CD4-positive, CD25-positive, alpha-beta regulatory T cell (primary cell): ENCODE measurements at places on chromosomes 5 and 9. TPM values are rescaled to one million over a fixed set of nuclear protein-coding genes. Genes with fewer than 3 reads are reported as not detected.

DNA sequence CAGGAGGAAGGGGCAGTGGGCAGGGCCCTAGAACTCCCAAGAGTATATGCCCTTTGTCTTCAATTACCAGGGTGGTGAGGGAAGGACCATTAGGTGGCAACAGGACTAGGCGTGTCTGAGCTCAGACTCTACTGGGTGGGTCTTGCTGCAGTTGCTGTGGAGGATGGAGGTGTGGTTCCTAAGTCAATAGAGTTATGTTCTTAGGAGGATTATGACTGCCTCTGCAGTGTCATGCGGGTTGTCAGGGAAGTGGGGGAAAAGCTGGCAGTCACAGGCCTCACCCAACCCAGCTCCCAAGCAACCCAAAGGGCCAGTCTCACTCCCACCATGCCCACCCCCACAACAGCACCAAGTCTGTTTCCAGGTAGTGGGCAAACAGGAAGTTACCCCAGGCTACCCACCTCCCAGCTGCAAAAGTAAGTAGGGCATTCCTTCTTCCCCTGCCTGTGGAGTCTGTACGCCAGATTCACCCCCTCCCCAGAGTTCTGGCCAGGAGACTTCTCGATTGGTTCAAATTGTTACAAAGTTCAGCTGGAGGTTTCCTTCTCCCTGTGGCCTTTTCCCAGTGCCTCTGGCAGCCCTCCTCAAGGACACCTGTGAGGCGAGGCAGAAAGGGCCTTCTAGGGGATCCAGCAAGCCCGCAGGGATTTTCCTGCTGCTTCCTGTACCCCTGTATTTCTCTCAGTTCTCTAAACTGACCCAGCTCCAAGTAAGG is 145.3 kb downstream of the HINT1 start:
- DNase-seq = peak; percentile 30

GRCh38 chr5:138240650-138241385 is 27.7 kb upstream of the CDC23 start:
- DNase-seq = no peak

GRCh38 chr5:56693220-56693579 is 122.1 kb upstream of the MAP3K1 start:
- DNase-seq = no peak

GRCh38 chr5:10277773-10278630 is 27.9 kb downstream of the CCT5 start:
- DNase-seq = no peak

GRCh38 chr5:83844449-83845068 is 123.9 kb upstream of the HAPLN1 start:
- DNase-seq = peak; percentile 83

DNA sequence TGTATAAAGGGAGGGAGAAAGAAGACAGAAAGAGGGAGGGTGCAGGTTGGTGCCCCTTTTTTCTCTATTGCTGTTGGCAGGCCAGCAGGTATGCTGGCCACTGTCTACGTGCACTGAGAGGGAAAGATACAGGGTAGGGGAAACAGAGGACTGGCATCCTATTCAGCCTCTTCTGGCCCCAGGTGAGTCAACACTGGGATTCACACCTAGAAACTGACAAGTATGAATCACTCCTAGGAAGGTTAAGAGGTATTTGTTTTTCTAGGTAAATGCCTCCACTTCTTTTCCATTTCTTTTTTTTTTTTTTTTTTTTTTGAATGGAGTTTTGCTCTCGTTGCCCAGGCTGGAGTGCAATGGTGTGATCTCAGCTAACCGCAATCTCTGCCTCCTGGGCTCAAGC is 2.8 kb upstream of the UBAP1 start:
- no peak for DNase-seq

- no peak for DNase-seq
Measured at GRCh38 chr9:35791297-35791921, at the start of gene NPR2. Gene NPR2, plus strand, starts transcription at chr9:35791591. Its CDS starts 818 bp downstream, at chr9:35792409.

- DNase-seq = peak; percentile 94
Measured at GRCh38 chr9:31347082-31347617, 1037.3 kb upstream of the ACO1 start.

- DNase-seq = peak; percentile 22
Measured at GRCh38 chr5:6829150-6829784, 116.0 kb downstream of the TENT4A start.

Gene CACFD1
- 1.8 TPM for total RNA-seq

Gene EPB41L4B
- not detected for total RNA-seq

GRCh38 chr5:1332461-1333001 is 12.4 kb downstream of the CLPTM1L start:
- DNase-seq = no peak

- DNase-seq = no peak
Measured at GRCh38 chr9:108180541-108180940, 675.2 kb downstream of the ACTL7B start.

GRCh38 chr9:137430723-137431415 is 7.7 kb downstream of the NOXA1 start:
- DNase-seq = no peak

Gene DCP2
- 149 TPM for total RNA-seq

- no peak for DNase-seq
Measured at GRCh38 chr5:82702046-82702445, 375.1 kb downstream of the TMEM167A start.

DNA sequence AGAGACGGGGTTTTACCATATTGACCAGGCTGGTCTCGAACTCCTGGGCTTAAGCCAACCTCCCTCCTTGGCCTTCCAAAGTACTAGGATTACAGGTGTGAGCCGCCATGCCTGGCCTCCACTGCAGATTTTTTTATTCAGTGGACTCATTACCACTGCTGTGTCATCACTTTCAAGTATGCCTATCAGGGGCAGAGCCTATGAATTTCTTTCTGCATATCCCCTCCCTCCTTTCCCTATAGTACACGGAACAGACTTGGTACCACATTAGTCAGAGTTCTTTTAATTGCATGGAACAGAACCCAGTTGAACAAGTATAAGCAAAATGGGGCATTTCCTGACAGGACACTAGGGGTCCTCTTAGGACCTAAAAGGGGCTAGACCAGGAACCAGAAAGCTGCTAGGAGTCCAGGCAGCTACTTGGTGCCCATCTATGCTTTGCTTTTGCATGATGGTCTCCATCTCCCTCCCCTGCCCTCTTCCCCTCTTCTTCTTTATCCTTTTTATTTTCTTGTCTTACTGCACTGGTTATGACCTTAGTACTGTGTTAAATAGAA is 5.8 kb downstream of the BSPRY start:
- DNase-seq = no peak

Gene SLC28A3
- total RNA-seq = not detected

- no peak for DNase-seq
Measured at GRCh38 chr9:126372716-126373115, 46.1 kb downstream of the MVB12B start.

DNA sequence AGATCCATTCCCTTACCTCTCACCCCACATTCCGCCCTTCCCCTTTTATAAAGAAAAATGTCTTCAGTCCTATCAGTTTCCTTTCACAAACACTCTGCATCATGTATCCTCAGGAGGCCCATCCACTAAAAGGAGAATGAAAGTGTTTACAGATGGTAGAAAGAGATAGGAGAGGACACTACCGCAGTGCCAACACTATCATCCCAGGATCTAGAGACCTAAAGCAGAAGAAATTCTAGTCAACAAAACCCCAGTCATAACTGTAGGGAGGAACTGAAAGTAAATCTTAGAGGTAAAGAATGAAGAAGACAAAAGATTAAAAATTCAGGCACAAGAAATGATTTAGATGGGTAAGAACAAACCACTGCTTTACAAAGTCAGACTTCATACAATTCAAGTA is 114.1 kb downstream of the MLLT3 start:
- no peak for DNase-seq

GRCh38 chr9:71303351-71303750 is 181.9 kb upstream of the TRPM3 start:
- DNase-seq = no peak

GRCh38 chr5:170419643-170420042 is 30.5 kb upstream of the KCNMB1 start:
- DNase-seq = no peak

GRCh38 chr9:96721731-96722429 is 56.0 kb downstream of the ZNF510 start:
- DNase-seq = no peak

DNA sequence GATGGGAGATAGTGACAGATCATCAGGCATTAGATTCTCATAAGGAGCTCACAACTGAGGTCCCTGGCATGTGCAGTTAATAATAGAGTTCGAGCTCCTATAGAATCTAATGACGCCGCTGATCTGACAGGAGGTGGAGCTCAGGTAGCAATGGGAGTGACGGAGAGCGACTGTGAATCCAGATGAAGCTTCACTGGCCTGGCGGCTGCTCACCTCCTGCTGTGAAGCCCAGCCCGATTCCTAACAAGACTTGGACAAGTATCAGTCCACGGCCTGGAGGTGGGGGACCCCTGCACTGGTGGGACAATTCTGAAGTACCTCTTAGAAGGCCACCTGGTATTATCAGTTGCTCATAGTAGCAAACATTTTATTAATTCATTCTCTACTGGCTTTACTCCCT is 377.9 kb upstream of the ITGA1 start:
- DNase-seq = no peak

- no peak for DNase-seq
Measured at GRCh38 chr9:98218562-98219363, 26.3 kb upstream of the CORO2A start.

GRCh38 chr9:35267710-35268109 is 105.9 kb downstream of the UNC13B start:
- no peak for DNase-seq

Gene LIFR
- total RNA-seq = not detected

GRCh38 chr9:134619448-134619982 is 22.1 kb upstream of the COL5A1 start:
- no peak for DNase-seq

- no peak for DNase-seq
Measured at GRCh38 chr5:78638423-78638822, 10.1 kb downstream of the LHFPL2 start.

DNA sequence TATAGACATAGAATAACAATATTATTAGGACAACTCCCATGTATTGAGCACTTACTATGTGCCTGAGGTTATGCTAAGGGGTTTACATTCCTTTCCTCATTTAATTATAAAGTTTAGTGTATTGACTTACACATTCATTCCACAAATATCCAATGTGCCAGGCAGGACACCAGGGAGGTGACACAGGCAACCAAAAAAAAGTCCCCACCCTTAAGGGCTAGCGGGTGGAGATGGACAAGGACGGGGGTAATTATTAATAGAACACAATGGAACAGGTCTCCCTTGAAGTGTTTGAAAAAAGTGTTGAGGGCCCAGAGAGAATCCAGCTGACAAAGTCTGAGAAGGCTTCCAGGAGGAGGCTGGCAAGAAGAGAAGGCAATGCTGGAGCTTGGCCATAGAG is 5.7 kb downstream of the TBC1D2 start:
- DNase-seq = no peak

- no peak for DNase-seq
Measured at GRCh38 chr5:145433077-145433476, 402.1 kb downstream of the PRELID2 start.

Gene CYSRT1
- not detected for total RNA-seq

GRCh38 chr9:118561051-118561450 is 808.2 kb downstream of the BRINP1 start:
- DNase-seq = no peak

DNA sequence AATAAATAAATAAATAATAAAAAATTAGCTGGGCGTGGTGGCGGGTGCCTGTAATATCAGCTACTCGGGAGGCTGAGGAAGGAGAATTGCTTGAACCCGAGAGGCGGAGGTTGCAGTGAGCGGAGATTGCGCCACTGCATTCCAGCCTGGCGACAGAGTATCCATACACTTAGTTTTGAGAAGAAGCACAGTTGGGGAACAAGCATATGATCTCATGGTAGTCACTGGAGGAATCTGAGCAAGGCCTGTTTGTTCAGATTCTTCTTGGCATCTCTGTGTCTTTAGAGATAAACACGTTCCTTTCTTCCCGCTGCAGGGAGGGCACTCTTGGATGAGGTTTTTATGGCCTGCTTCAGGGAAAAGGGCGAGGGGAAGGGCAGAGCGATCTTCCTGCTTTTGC is 15.6 kb upstream of the DENND1A start:
- no peak for DNase-seq

DNA sequence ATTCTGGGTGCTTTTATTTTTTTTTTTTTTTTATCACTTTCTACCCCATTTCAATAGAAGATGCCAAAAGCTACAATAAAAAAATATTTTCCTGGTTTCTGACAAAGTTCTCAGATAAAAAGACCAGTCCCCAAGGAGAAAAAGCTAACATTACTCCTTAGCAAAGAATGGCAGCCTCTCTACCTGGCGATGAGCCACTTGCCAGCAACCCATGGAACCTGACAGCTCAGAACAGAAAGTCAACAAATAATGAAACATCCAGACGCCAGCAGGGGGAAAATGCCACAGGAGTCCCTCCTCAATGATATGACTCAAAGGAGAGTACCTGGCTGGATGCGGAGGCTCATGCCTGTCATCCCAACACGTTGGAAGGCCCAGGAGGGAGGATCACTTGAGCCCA is 123.2 kb downstream of the MYO10 start:
- DNase-seq = no peak

Gene TBC1D9B
- 53.1 TPM for total RNA-seq
